NCI-H187 treated with DMSO at 0.1 percent for 48 hours (cell line): ENCODE measurements at places on chromosomes 4 and X.

DNA sequence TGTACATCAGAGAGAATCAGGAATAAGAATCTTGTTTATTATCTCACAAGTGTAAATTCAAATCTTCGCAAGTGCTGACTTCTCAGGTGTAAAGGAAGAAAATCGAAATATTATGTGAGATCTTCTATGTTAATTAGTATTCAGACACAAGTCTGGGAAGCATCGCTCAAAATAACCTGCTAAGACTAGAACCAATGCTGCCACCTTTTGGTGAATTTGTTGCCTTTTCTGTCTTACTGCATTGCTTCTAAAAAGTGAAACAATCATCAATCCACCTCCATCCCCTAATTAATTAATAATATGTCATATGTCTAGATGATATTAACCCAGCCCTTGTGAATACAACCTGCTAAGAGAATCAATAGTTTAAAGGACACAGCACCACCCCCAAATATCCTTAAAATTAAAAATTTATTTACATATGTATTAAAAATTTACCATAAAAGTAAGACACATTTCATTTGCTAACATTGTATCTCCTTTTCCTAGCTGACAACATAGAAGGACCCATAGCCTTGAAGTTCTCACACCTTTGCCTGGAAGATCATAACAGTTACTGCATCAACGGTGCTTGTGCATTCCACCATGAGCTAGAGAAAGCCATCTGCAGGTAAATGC, 3.5 kb downstream of the EPGN start:
- no peak for DNase-seq

DNA sequence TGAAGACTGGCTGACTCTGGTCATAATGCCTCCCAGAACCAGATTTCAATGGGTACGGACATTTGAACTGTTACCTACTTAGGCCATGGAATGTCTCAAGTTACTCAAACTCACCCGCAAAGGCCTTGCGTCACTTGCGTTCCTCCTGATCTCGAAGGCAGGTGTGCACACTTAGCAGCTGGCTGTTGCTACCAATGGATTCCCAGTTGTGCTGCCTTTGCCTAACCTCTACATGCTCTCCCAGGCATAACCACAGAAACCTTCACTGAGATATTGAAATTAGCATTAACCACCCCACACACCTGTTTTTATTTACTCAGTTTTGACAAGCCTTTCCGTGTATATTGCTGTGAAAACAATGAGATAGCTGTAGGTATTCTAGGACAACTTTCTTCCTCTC, 2.8 kb downstream of the ERVMER34-1 start:
- peak; percentile 63 for DNase-seq

DNA sequence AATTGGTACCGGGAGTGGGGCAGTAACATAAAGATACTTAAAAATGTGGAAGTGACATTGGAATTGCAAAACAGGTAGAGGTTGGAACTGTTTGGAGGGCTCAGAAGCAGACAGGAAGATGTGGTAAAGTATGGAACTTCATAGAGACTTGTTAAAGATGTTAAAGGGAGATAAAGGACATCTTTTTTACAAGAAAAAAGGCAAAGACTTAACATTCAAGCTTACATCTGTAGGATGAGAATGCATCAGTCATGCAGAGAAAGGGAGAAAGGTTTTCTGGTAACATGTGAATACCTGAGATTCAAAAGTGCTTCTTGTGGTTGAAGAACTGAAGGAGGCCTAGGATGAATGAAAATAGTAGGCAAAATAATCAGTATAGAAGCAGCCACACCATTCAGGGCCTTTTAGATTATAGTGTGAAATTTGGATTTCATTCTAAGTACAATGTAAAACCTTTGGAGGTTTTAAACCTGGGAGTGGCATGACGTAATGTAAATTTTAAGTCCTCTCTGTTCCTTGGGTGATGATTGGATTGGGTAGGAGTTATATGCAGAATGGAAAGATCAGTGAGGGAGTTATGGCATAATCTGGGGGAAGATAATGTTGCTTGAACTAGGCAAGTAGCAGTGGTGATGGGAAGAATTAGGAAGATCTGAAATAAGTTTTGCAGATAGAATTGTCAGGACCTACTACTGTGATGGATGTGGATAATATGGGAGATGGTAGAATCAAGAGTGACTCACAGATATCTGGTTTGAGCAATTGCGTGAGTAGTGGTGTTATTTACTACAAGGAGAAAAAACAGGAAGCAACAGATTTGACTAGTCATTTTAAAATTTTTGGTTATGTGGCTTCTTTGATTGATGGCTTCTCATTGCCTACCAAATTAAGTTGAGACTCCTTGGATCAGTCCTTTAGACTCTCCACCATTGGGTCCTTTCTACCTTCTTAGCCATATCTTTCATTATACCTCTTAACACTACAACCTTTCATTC, 138.7 kb downstream of the VSIG4 start:
- DNase-seq = no peak

GRCh38 chr4:134883831-134884449, 682.4 kb upstream of the PABPC4L start:
- no peak for DNase-seq

DNA sequence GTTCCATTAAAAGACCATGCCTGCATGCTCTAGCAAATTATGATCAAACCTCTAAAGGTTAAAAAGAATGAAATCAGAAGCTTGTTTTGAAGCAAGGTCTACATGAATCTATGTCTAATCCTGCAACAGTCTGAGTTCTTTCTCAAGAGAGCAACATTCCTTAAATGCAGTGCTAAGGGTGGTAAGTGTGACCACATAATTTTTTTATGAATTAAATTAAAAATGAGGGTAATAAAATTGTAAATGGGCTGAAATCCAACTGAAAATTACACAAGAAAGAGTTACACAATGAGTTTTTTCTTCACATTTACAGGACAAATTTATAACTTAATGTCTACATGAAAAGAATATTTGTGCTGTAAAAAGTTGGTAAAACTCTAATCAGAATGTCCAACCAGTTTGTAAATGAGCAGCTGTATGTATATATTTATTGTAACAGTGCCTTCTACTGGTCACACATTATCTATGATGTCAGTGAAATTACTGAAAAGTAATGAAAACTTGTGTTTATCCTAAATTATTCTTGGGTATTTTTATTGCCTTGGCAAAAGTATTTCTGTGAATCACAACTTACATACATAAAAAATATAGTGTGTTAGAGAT, 336.3 kb upstream of the PITX2 start:
- DNase-seq = no peak

DNA sequence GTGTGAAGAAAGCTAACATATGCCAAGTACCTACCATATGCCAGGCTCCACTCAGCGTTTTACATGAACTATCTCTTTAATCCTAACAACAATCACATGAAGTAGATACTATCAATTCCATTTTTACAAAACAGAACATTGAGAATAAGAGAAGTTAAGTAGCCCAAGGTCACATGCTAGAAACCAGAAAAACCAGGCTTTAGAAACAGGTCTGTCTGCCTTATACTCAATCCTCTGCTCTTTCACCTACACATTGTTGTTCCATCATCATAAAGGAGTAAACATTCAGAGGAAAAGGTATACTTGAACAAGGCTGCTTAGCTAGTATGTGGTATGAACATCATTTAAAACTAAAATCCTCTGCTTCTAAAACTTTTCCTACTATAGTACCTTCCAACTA, 42.1 kb downstream of the WDFY3 start:
- DNase-seq = no peak
